Type B pancreatic cell (in vitro differentiated cells): ENCODE measurements at places on chromosomes 7 and 10. TPM values are rescaled to one million over a fixed set of nuclear protein-coding genes. Genes with fewer than 3 reads are reported as not detected.

The SP4 gene
- 5.9 and 12.4 TPM in 2 replicates for total RNA-seq

GRCh38 chr7:86773309-86773708, 129.6 kb downstream of the GRM3 start:
- DNase-seq = no peak

GRCh38 chr10:60258429-60258797, 131.3 kb downstream of the ANK3 start:
- no peak for DNase-seq

GRCh38 chr7:134155871-134156270, 28.7 kb downstream of the LRGUK start:
- no peak for DNase-seq
